ENCODE measurements at places on chromosomes 5 and 9.

GRCh38 chr5:55062039-55062779 lies 38.2 kb downstream of the GZMK start:
- no peak for DNase-seq

DNA sequence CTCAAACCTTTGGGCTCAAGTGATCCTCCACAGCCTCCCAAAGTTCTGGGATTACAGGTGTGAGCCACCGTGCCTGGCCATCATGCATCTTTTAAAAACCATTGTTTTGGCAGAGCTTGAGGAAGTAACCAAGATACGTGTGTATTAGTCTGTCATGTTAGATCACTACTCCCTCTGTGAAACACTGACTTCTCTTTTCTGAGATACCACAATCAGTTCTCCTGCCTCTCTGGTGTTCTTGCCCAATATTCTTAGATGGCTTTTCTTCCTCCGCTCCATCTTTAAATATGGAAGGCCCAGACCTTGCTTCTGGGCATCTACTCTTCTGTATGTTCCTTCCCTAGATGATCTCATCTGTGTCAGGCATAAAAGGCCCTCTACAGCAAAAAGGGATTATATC lies 14.2 kb upstream of the CCNB1 start:
- no peak for DNase-seq

- DNase-seq, result peak; percentile 32
Measured at GRCh38 chr5:149079883-149080282, 17.0 kb upstream of the SH3TC2 start.

DNA sequence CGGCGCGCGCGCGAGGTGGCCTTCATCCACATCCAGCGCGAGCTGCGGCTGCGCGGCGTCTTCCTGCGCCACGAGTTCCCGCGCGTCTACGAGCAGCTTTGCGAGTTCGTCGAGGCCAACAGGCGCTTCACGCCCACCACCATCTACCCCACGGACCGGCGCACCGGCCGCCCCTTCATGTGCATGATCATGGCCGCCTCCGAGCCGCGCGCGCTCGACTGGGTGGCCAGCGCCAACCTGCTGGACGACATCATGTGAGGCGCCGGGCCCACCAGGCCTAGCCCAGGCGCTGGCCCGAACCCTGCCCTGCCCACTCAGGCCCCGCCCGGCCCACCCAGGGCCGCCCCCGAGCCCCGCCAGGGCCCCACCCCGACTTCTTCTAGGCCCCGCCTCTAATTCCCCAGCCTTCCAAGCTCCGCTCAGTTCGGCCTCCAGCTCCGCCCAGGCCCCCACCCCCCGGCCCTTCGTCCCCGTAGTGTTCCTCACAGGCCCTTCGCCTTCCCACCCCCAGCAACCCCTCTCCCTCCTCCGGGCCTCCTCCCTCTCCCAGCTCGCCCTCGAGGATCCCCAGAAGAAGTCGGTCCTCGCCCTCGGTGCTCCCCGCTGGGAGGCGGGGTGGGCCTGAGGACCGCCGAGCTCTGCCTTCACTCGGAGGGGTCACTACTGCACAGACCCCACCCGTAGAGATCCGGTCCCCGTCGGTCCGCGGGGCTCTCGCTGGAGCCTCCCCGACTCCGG lies 2.0 kb upstream of the PHPT1 start:
- DNase-seq, result peak; percentile 71

DNA sequence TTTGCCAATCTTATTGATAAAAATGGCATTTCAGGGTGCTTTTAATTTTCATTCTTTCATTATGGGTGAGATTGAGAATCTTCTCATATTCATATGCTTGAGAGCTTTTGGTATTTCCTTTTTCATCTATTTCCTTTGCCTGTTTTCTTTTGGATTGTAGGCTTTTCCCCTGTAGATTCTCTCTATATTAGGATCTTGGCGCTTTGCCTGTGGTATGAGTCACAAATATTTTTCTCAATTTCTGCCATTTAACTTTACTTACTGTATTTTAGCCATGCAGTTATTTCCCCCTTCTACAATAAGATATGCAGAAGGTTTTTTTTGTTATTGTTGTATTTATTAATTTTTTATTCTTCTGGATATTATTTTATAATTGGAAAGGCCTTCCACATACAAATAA lies 21.5 kb upstream of the KLF9 start:
- DNase-seq, result peak; percentile 91
